RPMI7951 (cell line): ENCODE measurements at places on chromosomes 12 and 14. TPM values are rescaled to one million over a fixed set of nuclear protein-coding genes. Genes with fewer than 3 reads are reported as not detected.
A peak's percentile ranks its signal among the peaks of the same experiment; 100 is the strongest.

- peak; percentile 92 for DNase-seq
These were observed 19.7 kb downstream of the SYNE3 start for GRCh38 chr14:95496690-95497259.

DNA sequence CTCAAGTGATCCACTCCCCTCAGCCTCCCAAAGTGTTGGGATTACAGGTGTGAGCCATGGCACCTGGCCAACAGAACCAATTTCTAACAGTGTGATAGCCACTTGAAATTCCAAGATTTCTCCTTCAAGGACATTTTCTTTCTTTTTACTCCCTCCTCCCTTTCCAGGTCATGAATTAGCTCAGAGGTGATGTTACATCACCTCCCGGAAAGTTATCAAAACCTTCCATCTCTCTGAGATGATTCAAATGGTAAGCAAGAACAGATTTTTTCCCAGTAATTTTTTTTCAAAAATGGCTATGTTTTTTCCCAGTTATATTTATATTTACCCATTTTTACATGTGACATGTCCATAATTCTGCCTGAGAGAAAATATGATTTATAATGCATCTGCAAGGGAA lies 15.6 kb upstream of the SMAGP start:
- no peak for DNase-seq

- no peak for DNase-seq
These were observed 110.2 kb downstream of the ALX1 start for GRCh38 chr12:85390266-85390665.

DNA sequence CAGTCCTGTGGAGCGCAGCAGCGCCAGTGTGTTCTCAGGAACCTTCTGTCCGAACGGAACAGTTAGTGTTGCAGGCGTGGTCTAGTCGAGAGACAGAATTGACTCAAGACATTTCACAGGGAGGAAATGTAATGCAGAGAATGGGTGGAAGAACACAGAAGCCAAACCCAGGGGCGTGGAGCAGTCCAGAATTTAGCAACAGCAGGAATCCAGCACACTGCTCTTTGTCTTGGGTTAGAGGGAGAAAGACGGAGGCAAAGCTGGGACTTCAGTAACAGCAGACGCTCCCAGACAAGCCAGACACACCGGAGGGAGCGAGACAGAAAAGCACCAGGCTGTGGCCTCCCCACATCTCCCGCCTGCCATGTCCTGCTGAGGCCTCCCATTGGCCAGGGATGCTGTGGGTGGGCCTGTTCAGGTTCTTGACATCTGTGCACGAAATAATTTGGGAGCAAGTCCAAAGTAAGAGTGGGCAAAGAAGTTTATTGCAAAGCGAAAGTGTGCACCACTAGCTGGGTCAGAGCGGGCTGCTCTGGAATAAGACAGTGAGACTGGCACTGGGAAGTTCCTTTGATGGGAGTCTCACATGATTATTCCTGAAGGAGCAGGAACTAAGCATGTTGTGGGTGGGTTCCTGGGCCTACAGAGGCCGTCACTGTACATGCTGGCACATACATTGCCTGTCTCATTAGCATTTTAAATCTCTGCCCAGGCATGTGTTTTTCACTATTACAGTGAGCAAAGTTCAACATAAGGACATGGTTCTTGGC lies 339.3 kb upstream of the SFSWAP start:
- DNase-seq, result no peak

DNA sequence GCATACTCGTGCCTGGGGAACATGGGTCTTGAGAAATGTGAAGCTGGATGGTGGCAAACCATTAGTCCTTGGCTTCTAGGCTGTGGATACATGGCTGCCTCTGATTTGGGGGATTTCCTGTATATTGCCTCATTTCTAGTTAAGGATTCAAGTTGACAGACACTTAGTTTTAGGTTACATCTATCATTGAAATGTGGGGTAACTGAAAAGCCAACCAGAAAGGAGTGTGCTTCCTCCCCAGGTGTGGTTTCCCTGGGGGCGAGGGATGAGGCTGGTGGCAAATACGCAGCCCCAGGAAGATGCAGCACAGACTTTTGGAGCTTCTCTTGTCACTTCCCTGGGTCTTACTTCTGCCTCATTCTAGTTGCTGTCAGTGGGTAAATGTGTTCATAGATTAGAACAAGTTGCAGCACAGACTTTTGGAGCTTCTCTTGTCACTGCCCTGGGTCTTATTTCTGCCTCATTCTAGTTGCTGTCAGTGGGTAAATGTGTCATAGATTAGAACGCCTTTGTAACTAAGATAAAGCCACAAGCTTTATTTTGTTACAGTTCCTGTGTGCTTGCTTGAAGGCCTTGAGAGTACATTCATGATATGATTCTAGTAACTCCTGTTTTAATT lies 85.1 kb downstream of the BORCS5 start:
- DNase-seq, result peak; percentile 45

DNA sequence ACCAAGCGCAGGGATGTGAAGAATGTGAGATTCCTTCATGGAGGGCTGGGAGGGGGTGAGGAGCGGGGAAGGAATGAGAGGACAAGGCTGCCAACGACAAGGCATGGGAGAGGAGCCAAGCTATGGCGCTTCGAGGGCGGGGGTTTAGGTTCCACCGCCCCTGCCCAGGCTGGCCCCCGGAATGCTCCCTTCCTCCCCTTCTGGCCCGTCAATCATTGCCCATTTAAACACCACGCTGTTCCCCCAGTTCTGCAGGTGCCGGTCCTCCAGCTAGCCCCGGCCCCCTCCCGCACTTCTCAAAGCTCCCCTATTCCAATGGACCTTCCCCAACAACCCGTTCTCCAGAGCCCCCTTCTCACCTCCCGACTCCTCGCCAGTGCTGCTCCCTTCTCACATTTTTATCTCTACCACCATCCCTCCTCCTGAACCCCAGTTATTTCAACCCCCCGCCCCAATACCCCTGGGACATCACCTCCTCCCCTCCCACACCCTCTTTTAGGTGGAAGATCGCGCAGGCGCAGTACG lies 428 bp downstream of the RNF41 start:
- peak; percentile 58 for DNase-seq

DNA sequence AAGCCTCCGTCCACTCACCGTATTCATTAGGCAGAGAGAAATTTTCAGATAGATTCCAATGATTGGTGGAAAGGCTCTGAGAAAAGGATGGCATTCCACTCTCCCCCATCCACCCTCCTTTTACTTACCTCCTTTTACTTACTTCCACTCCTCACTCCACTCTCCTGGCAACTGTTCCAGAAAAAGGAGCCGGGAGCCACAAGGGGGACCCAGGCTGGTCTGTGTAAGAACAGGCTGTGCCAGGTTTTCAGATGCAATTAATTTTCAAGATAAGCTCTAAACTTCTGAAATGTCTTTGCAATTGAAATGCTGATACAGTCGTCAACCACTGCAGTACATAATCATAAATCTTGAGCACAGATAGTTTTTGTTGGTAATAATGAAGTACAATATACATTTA lies 248.8 kb downstream of the ANO6 start:
- no peak for DNase-seq

- DNase-seq, result no peak
These were observed 31.8 kb upstream of the GALNT9 start for GRCh38 chr12:132360906-132361777.

Gene CARMIL3
- total RNA-seq, result under 0.01 and 0.12 TPM in 2 replicates

GRCh38 chr14:100577321-100577985 lies 9.8 kb downstream of the BEGAIN start:
- DNase-seq, result no peak
